Stimulated activated CD4-positive, alpha-beta T cell treated with anti-CD3 and anti-CD28 coated beads, Interleukin-15, amount 100 ng/mL, for 24 hours (primary cell): ENCODE measurements at places on chromosomes 5 and 9.
A peak's percentile ranks its signal among the peaks of the same experiment; 100 is the strongest.

DNA sequence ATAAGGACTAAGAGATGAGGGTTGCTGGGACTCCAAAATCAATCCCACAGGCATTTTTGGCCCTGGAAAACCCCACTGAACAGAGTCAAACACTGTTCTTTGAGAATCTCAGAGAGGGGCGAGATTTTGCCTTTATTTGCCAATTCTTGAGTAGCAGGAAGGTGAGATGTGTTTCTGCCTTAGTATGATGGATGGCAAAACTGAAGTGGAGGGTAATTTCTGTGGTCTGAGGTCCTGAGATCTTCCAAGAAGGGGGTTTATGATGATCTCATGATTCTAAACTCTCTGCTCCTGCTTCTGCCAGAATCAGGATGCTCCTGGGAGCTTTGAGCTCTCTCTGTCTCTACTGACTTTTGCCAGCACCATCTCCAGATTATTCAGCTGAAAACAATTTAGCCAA, 174.8 kb upstream of the CLINT1 start:
- DNase-seq, result no peak

GRCh38 chr9:136546697-136547501, 1.1 kb upstream of the NOTCH1 start:
- DNase-seq, result peak; percentile 75

GRCh38 chr5:138725153-138725817, 27.9 kb upstream of the CTNNA1 start:
- peak; percentile 2 for DNase-seq

- no peak for DNase-seq
These were observed 135.9 kb upstream of the CCDC152 start for GRCh38 chr5:42620579-42621216.
